ENCODE measurements at places on chromosomes 4 and X.

GRCh38 chr4:183263787-183264386 is 56.2 kb downstream of the CLDN22 start:
- DNase-seq: no peak

DNA sequence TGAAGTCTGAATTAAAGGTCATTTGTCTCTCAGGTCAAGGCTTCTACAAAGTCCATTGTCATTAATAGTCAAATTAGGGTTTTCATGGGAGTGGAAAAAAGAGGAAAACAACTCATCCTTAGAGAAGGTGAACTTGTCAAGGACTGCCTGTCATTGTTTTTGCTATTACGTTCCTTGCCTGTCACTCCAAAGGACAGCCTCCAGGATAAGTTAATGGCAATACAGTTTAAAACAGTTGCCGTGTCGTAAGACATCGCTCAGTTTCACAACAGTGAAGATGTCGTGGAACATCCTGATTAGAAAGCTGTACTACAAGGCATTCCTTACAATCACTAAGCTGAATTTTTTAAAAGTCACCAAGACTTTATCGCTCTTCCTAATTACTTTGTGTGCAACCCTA is 466.8 kb upstream of the SMIM31 start:
- no peak for DNase-seq

- no peak for DNase-seq
Measured at GRCh38 chr4:8061573-8061972, 97.0 kb downstream of the ABLIM2 start.

DNA sequence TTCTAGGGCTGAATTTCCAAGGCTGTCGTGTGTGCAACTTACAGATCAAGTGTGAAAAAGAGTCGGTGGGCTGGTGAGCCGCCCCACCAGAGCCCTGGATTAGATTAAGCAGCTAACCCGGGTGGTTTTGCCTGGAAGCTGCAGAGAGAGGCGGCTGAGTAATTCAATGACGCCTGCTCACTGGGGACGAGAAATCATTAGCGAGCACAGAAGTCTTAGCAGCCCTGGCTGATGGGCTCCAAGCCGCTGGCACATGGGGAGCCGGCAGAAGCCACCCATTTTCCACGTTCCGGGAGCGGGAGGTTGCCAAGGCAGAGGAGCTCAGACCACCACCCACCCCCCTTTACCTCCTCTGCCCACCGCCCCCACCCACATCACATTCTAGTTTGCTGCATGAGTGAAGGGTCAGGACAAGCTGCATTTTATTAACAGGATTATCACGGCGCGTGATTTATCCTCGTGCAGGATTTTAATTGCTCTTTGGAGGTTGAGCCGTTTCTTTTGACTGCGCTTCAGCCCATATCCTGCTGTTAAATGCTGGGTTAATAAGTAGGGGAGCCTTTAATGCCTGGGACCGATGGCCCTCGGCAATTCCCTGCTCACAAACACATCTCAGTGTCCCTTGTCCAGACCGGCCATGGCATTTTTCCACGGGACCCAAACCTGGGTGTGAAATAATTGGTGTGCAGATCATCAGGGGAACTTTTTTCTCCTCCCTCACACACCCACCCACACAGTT is 19.1 kb downstream of the BCOR start:
- no peak for DNase-seq

DNA sequence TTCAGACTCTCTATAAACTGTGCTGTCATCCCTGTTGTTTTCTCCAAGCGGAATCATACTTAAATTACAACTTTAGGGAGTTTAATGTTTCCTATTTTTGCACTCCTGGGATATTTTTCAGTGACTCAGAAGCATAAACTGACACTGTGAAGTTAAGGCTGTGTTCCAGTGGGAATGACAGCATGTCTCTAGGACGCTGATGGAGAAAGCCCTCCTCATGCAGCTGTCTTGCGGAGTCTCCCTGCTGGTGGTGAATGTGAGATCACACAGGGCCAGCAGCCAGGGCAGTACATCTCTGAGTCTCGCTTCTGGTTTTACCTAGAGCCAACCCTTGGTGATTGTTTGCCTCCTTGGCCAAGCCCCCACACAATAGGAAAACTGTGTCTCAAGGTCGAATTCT is 53.3 kb downstream of the NFKB1 start:
- DNase-seq: no peak

DNA sequence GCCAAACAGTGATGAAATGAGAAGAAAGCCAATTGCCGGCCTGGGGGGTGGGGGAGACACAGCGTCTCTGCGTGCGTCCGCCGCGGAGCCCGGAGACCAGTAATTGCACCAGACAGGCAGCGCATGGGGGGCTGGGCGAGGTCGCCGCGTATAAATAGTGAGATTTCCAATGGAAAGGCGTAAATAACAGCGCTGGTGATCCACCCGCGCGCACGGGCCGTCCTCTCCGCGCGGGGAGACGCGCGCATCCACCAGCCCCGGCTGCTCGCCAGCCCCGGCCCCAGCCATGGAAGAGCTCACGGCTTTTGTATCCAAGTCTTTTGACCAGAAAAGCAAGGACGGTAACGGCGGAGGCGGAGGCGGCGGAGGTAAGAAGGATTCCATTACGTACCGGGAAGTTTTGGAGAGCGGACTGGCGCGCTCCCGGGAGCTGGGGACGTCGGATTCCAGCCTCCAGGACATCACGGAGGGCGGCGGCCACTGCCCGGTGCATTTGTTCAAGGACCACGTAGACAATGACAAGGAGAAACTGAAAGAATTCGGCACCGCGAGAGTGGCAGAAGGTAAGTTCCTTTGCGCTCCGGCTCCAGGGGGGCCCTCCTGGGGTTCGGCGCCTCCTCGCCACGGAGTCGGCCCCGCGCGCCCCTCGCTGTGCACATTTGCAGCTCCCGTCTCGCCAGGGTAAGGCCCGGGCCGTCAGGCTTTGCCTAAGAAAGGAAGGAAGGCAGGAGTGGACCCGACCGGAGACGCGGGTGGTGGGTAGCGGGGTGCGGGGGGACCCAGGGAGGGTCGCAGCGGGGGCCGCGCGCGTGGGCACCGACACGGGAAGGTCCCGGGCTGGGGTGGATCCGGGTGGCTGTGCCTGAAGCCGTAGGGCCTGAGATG is at the start of gene SHOX:
Gene SHOX, plus strand, starts transcription at position 180 of the 885 bp plus-strand sequence. Its CDS starts 107 bp downstream, at position 287.
- DNase-seq: no peak

DNA sequence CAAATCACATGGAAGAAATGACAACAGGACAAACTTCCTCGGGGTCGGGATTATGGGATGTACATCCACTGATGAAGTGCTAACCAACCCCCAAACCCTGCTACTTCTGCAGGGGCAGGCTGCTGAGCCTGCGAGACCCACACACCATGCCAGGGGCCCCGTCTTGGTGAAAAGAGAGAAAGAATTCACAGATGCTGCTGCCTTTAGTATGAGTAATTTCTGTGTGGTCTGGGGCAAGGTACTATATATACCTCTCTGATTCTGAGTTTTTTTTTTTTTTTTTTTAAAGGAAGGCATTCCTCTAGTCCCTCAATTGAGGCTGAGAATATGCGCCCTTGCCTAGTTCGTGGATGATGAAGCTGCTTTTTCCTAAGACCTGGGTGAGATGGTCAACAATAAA is 24.8 kb downstream of the PDHA1 start:
- no peak for DNase-seq

- no peak for DNase-seq
Measured at GRCh38 chrX:135000516-135000915, 9.7 kb downstream of the SMIM10 start.

GRCh38 chr4:2393353-2394270 is 24.8 kb downstream of the ZFYVE28 start:
- no peak for DNase-seq

DNA sequence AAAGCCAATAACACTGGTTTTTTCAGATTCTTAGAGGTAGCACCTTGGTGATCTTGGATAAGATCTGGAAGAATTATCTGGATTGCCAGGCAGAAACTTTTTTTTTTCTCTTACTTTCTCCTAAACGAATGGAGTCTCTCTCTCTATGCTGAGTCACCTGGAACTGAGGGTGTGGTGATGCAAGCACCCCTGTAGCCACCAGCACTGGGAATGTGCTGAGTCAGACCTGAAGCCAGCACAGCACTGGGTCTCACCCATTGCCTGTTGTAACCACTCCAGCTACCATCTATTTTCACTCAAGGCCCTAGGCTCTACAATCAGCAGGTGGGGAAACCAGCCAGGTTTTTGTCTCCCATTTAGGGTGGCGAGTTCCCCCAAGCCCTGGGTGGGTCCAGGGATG is 923.8 kb downstream of the RAPGEF2 start:
- no peak for DNase-seq
